ENCODE measurements at places on chromosomes 2 and 18. TPM values are rescaled to one million over a fixed set of nuclear protein-coding genes. Genes with fewer than 3 reads are reported as not detected.

PLEK gene
- under 0.01 TPM for total RNA-seq

MYL1 gene
- not detected for total RNA-seq

NR4A2 gene
- total RNA-seq: under 0.01 TPM

SCTR gene
- not detected for total RNA-seq

NFE2L2 gene
- total RNA-seq: 31.8 TPM

OR6B2 gene
- not detected for total RNA-seq

UGT1A9 gene
- total RNA-seq: not detected

LINC00305 gene
- total RNA-seq: not detected

ALK gene
- not detected for total RNA-seq

IFT172 gene
- total RNA-seq: 19.8 TPM

KHK gene
- total RNA-seq: 1.3 TPM

MAT2A gene
- total RNA-seq: 80.9 TPM

ZNG1B gene
- total RNA-seq: 55.3 TPM

ASB18 gene
- total RNA-seq: not detected

KCMF1 gene
- total RNA-seq: 53.5 TPM

OTX1 gene
- under 0.01 TPM for total RNA-seq

MITD1 gene
- 30.9 TPM for total RNA-seq

VWA3B gene
- not detected for total RNA-seq

TFPI gene
- total RNA-seq: 603 TPM
